Tibial nerve (tissue), 4 donors: ENCODE measurements at places on chromosomes 5 and 9. TPM values are rescaled to one million over a fixed set of nuclear protein-coding genes. Genes with fewer than 3 reads are reported as not detected.

DNA sequence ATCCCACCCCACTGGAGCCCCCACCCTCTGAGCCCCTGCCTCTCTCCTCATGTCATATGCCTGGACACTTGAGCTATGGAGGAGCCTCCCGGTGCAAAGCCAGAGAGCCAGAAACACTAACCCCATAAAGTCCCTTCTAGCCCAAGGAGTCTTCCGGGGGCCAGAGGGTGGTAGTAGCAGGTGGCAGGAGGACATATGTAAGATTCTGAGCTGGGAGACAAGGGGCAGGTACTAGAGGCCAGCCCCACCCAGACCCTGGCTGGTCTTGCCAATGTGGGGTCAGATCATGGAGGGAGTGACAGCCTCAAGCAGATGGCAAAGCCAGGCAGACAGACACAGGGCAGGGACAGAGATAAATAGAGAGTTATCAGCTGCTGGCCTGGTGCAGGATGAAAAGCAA is 63.4 kb downstream of the PSD2 start:
- no peaks in the 10 kb centered on the region for H3K4me1 ChIP-seq
- no peaks in the 10 kb centered on the region for H3K27me3 ChIP-seq
- DNase-seq = no peak
- no peak overlapping the region for H3K4me3 ChIP-seq
- no peaks in the 10 kb centered on the region for H3K36me3 ChIP-seq

S1PR3 gene
- 13.0 TPM for total RNA-seq

DNA sequence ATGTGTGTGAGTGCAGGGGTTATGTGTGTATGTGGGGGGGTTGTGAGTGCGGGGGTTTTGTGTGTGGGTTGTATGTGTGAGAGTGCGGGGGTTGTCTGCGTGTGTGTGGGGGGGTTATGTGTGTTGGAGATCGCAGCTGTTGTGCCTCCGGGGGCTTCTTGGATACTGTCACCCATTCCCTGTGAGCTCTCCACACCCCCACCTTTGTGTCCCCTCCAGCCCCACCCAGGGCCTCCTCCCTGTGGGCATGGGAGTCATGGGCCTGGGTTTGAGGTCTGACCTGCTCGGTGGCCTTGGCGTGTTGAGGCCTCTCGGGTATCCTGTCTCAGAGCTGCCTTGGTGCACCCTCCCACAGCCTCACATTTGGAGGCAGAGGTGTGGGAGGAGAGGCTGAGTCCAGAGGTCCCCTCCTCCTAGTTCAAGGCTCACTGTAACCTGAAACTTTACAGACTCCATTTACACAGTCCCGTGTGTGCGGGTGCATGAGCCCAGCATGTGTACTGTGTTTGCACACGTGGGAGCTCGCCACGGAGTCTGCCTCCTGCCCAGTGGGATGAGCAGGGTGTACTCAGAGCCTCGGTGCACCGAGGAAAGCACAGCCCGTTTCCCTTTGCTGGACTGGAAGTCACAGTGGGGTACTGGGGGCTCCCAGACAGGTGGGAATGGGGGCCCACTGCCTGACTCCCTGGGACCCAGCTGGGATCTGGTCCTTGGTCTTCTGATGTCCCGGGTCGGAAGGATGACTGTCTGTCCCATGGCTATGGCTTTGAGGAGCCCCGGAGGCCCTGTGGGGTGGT is 43.4 kb downstream of the RXRA start:
- H3K4me3 ChIP-seq = no peak overlapping the region
- no peaks in the 10 kb centered on the region for H3K36me3 ChIP-seq
- no peaks in the 10 kb centered on the region for H3K27me3 ChIP-seq

DNA sequence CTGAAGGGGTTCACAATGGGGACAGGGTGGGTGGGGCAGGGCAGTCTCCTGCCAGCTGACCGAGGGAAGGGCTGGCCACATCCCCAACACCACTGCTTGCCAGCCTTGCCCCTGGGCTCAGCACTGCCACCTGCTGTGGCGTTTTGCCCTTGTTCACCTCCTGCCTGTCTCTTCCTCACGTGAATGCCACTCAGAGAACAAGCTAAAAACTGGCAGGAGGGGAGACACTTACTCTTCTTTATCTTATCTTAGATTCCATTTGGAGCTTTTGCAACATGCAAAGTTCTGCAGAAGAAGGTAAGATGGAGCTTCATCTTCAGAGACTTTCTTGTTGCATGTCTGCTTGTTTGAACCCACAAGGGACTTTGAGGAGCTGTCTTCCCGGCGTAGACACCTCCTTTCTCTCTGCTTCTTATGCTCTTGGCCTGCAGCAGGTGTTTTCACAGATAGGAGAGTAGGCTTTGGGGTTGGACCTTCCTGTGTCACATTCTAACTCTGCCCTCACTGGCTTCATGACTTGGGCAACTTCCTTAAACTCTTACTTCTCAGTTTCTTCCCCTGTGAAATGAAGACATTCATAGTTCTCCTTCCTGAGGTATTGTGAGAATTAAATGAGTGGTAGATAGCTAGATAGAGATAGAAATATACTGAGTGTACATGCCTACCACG is 4.1 kb downstream of the LRSAM1 start:
- H3K4me3 ChIP-seq = no peak overlapping the region
- H3K36me3 ChIP-seq = no peaks in the 10 kb centered on the region
- no peaks in the 10 kb centered on the region for H3K4me1 ChIP-seq
- no peak for DNase-seq
- H3K27ac ChIP-seq = no peak overlapping the region

OR1J2 gene
- not detected for total RNA-seq

DNA sequence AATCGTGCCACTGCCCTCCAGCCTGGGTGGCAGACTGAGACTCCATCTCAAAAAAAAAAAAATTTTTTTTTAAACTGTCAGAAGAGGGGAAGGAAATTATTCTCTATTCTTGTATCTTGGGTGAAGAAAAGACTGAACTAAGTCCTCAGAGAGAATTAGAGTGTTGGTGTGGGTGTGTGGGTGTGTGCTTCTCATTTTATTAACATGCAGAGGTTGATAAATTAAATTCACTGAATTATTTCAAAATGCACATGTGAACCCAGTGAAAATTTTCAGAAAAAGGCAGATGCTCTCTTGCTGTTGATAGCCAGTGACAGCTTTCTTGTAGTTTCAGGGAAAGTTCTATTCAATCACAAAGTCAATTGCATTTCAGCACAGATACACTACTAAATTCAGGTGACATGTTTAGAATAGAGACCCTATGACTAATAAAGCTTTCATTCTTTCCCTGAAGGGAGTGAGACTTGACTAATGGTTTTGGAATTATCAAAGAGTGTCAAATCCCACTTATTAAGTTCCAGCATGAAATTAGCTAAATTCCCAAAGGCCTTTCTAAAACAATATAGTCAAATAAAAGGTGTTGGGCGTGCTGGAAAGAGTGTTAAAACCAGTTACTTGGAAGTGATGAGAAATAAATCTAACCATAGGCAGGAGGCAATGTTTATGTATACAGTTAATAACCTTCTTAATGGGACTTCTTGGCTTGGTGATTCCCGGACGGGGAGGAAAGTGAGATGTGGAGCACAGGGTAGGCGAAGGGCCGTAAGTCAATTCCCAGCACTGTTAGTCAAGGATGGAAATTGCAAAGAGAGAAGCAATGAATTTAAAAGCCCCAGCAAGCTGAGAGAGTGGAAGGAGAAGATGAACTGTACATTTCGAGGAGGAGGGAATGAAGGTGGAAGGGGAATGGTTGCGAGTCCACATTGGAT is 103.2 kb upstream of the SPATA31D4 start:
- no peaks in the 10 kb centered on the region for H3K27me3 ChIP-seq
- H3K36me3 ChIP-seq = no peaks in the 10 kb centered on the region
- H3K4me1 ChIP-seq = peaks cover 81% of the 10 kb centered on the region
- no peak for DNase-seq

DNA sequence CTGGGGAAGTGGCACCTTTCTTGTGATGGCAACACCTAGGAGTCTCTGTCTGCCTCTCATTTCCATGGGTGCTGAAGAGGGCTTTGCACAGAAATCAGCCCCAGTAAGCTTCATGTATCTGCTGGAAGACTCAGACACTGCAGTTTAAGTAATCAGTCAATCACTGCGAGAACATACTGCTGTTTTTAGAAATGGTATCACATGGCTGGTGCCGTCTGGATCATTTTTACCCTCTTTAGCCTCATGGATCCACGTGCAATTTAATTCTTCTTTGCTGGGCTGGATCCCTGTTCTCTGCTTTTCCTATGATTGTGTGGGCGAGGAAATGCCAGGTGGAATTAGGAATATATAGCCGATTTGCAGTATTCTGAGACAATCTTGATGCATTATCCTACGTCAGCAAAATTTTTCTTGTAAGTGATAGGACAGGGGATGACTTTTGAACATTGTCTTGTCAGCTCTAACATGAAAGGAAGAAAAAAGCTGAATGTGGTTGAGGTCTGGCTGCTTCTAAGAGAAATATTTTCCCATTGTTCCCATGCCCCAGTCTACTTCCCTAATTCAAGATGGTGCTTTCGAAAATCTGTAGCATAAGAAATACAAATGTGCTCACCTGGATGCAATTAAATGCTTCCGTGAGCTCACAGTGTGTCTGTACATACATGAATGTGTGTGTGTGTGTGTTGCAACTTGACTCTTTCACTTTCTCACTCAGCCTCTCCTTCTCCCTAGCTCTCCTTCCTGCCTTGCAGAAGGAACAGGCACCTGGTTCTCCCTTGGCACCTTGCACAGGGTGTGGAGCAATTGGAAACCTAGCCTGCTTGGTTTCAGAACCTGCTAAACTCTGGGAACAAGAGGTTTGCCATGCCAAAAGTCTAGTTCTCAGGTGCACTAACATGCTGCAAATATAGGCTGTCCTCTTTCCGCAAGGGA is 281.6 kb downstream of the NTRK2 start:
- no peak overlapping the region for H3K27ac ChIP-seq
- no peaks in the 10 kb centered on the region for H3K27me3 ChIP-seq
- H3K4me1 ChIP-seq = no peaks in the 10 kb centered on the region
- DNase-seq = no peak
- no peak overlapping the region for H3K4me3 ChIP-seq
- H3K36me3 ChIP-seq = no peaks in the 10 kb centered on the region

- no peaks in the 10 kb centered on the region for H3K36me3 ChIP-seq
- no peak overlapping the region for H3K4me3 ChIP-seq
- H3K27me3 ChIP-seq = no peaks in the 10 kb centered on the region
Measured at GRCh38 chr5:67435032-67435431, 238.4 kb upstream of the CD180 start.

ROPN1L gene
- not detected for total RNA-seq

HAVCR1 gene
- not detected for total RNA-seq

DNA sequence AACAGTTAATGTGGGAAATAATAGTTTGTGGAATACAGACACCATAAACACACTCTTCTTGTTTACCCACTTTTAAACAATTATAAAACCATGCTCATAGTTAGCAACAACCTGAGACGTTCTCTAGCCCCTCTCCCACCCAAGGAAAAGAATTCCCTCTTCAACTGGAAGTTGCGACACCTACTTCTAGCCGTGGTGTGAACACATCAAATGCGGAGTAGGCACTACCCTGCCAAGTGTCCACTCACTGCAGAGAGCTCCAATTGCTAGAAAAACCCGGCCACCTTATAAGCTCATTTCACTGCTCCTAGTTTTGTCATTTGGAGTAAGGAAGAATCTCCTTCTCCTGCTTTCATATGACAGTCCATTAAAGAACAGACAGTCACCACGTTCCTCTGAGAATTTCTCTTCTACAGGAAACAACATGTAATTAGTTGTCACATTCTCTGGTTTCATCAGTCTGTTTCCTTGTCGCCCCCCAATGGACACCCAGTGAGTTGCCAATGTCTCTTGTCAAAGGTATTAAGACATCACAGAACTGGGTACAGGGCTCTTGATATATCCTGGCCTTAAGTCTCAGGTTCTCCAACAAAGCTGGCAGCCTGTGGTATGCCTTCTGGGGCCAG is 47.3 kb downstream of the PRLR start:
- H3K27me3 ChIP-seq = no peaks in the 10 kb centered on the region
- H3K36me3 ChIP-seq = no peaks in the 10 kb centered on the region
- no peak overlapping the region for H3K27ac ChIP-seq
- H3K4me1 ChIP-seq = no peaks in the 10 kb centered on the region

DNA sequence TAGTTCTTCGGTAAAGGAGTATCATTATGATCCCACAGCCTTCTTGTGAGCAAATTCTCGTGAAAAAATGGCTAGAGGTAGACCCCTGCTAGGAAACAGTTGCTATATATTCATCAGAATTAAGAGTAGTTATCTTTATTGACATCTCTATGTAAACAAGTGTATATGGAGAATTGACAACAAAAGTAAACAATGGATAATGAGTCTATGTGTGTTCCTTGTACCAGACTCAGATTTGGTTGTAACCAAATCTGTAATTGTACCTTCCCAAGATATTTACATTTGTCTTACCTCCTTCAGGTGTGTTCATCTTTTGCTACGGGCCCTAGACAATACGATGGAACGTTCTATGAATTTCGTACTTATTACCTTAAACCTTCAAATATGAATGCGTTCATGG is 2.1 kb downstream of the NIPSNAP3B start:
- H3K27me3 ChIP-seq = no peaks in the 10 kb centered on the region
- H3K4me1 ChIP-seq = no peaks in the 10 kb centered on the region
- H3K36me3 ChIP-seq = peaks cover 2% of the 10 kb centered on the region
- no peak for DNase-seq

SLC6A18 gene
- not detected for total RNA-seq

GRCh38 chr5:30041831-30042385 is 1151.6 kb upstream of the CDH6 start:
- H3K4me1 ChIP-seq = no peaks in the 10 kb centered on the region
- H3K36me3 ChIP-seq = no peaks in the 10 kb centered on the region
- no peak overlapping the region for H3K4me3 ChIP-seq
- no peaks in the 10 kb centered on the region for H3K27me3 ChIP-seq
- no peak overlapping the region for H3K27ac ChIP-seq
- DNase-seq = no peak

- H3K4me3 ChIP-seq = no peak overlapping the region
- H3K27me3 ChIP-seq = peaks cover 11% of the 10 kb centered on the region
- no peak for DNase-seq
- H3K36me3 ChIP-seq = no peaks in the 10 kb centered on the region
- H3K27ac ChIP-seq = no peak overlapping the region
- H3K4me1 ChIP-seq = no peaks in the 10 kb centered on the region
Measured at GRCh38 chr5:558871-559503, 34.7 kb upstream of the SLC9A3 start.

GRCh38 chr9:113876151-113876992 is at the start of gene ZNF618:
TSS of gene ZNF618 (plus strand) at chr9:113876309. CDS start at chr9:113876381, 72 bp downstream.
- no peaks in the 10 kb centered on the region for H3K4me1 ChIP-seq
- H3K27me3 ChIP-seq = no peaks in the 10 kb centered on the region
- peak within 1 kb of the TSS; percentile 90 for H3K27ac ChIP-seq
- no peaks in the 10 kb centered on the region for H3K36me3 ChIP-seq

DNA sequence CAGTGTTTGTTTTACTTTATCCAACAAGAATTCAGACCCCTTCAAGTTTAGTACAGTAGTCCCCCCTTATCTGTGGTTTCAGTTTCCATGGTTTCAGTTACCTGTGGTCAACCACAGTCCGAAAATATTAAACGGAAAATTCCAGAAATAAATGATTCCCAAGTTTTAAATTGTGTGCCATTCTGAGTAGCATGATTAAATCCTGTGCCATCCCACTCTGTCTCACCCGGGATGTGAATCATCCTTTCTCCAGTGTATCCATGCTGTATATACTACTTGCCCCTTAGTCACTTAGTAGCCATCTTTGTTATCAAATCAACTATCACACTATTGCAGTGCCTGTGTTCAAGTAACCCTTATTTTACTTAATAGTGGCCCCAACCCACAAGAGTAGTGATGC is 153.8 kb upstream of the RASA1 start:
- H3K27me3 ChIP-seq = no peaks in the 10 kb centered on the region
- H3K27ac ChIP-seq = no peak overlapping the region
- H3K4me3 ChIP-seq = no peak overlapping the region
- H3K36me3 ChIP-seq = no peaks in the 10 kb centered on the region
- H3K4me1 ChIP-seq = no peaks in the 10 kb centered on the region
